ENCODE measurements at places on chromosomes 11 and 22. TPM values are rescaled to one million over a fixed set of nuclear protein-coding genes. Genes with fewer than 3 reads are reported as not detected.

The LDLRAD3 gene
- 15.0 TPM for total RNA-seq

DNA sequence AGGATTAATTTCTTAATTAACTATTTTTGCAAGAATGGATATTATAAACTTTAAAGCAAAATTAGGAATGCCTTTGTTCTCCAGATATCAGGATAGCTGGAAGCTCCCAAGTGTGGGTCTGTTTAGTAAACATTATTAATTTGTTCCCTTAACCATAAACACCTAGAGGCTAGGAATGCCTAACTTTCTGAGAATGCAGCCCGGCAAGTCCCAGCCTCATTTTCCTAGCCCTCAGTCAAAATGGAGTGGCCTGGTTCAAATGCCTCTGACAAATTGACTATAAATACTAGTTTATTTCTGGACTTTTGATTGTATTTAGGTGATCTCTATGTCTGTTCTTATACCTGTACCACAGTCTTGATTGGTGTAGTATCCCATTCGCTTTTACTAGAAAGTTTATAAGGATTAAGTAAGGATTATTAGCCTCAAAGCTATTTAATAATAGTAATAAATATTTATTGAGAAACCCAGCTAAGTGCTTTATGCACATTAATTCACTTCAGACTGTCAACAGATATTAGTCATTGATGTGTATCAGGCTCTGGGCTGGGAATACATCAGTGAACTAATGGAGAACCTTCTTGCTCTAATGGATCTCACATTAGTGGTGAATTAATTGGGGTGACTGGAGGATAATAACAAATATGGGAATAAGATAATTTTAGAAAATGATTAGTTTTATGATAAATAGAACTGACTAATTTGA lies 25.8 kb downstream of the PPME1 start:
- H3K27ac ChIP-seq, result no peak overlapping the region
- H3K4me1 ChIP-seq, result no peaks in the 10 kb centered on the region
- no peak for DNase-seq
- no peaks in the 10 kb centered on the region for H3K36me3 ChIP-seq
- H3K4me3 ChIP-seq, result no peak overlapping the region

GRCh38 chr11:35223371-35223796 lies 84.4 kb downstream of the CD44 start:
- no peaks in the 10 kb centered on the region for H3K27me3 ChIP-seq
- no peak overlapping the region for H3K4me3 ChIP-seq
- no peak for DNase-seq
- no peaks in the 10 kb centered on the region for H3K4me1 ChIP-seq

GRCh38 chr11:57800444-57801182 lies 39.0 kb downstream of the CTNND1 start:
- H3K4me1 ChIP-seq, result peaks cover 3% of the 10 kb centered on the region
- no peak overlapping the region for H3K27ac ChIP-seq
- H3K36me3 ChIP-seq, result no peaks in the 10 kb centered on the region
- no peaks in the 10 kb centered on the region for H3K27me3 ChIP-seq
- H3K4me3 ChIP-seq, result no peak overlapping the region

- H3K36me3 ChIP-seq, result no peaks in the 10 kb centered on the region
- no peaks in the 10 kb centered on the region for H3K27me3 ChIP-seq
- H3K4me1 ChIP-seq, result no peaks in the 10 kb centered on the region
- no peak for DNase-seq
- H3K4me3 ChIP-seq, result no peak overlapping the region
Observed at GRCh38 chr11:11247086-11247485, 106.0 kb downstream of the CSNK2A3 start.

GRCh38 chr11:13952221-13952620 lies 10.3 kb upstream of the SPON1 start:
- no peaks in the 10 kb centered on the region for H3K27me3 ChIP-seq
- H3K27ac ChIP-seq, result no peak overlapping the region
- H3K36me3 ChIP-seq, result no peaks in the 10 kb centered on the region
- no peak overlapping the region for H3K4me3 ChIP-seq
- H3K4me1 ChIP-seq, result no peaks in the 10 kb centered on the region

GRCh38 chr11:120174866-120175265 lies 36.0 kb upstream of the OAF start:
- no peaks in the 10 kb centered on the region for H3K27me3 ChIP-seq
- DNase-seq, result no peak
- no peak overlapping the region for H3K4me3 ChIP-seq
- H3K27ac ChIP-seq, result no peak overlapping the region

GRCh38 chr11:104118105-104118744 lies 45.7 kb downstream of the PDGFD start:
- H3K27me3 ChIP-seq, result no peaks in the 10 kb centered on the region
- no peaks in the 10 kb centered on the region for H3K36me3 ChIP-seq
- H3K4me3 ChIP-seq, result no peak overlapping the region

DNA sequence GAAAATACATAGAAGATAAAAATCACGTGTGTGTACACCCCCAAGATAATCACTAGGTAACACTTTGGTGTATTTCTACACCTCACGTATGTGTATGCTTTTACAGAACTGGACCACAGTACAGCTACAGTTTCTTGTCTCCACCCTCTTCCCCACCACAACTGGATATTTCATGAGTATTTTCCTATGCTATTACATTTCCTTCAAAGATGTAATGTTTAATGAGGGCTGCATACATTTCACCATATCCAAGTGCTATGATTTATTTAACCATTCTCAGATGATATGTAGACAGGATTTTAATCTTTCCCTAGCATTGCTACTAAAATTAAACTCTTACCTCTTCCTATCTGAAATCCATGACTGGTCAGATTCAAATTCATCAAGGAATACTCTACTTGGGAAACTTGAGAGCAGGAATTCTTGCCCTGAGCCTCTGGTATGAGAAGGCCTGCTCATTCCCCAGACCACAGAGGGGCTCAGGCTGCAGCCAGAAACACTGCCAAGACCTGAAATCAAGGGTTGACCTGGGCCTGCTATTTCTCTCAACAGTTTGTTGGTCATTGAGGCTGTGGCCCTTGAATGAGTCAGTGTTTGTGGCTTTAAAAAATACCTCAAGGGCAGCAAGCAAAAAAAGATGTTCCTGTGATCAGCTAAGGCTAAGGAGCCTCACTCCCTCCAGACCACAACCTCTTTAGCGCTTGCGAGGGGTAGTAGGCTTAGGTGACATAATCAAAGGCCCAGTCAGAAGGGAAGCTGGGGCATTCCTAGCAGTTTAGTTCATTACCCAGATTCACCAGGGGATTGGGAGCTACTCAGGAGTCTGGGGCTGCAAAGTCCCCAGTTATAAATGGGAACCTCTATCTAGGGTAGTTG lies 55.5 kb downstream of the ABTB2 start:
- no peak overlapping the region for H3K4me3 ChIP-seq
- no peaks in the 10 kb centered on the region for H3K4me1 ChIP-seq
- DNase-seq, result no peak
- H3K27me3 ChIP-seq, result no peaks in the 10 kb centered on the region

DNA sequence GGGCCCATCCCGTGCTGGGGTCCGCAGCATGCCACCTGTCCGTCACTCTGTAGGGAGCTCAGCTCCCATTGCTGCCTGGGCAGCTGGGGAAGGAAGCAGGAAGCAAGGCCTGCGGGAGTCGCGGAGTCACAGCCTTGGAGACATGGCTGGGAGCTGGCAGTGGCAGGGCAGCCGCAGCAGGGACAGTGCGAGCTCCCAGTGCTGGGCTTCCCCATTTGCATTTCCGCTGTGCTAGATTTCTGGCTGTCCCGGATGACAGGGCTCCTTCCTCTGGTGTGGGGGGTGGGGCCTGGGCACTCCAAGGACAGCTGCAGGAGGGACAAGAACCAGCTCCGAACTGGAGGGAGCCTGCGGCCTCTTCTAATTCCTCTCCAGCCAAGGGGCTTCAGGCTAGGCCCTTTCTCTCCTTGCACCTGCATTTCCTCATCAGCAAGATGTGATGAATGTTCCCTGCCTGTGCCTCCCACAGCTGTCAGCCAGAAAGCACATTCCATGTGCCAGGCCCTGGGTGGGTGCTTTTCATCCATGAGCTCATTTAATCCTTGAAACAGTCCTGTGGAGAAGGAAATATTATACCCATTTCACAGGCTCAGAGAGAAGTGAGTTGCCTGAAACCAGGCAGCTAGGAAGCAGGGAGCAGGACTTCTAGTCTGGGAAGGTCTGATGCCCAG lies 48.0 kb downstream of the MYO7A start:
- H3K27ac ChIP-seq, result no peak overlapping the region
- H3K27me3 ChIP-seq, result no peaks in the 10 kb centered on the region
- H3K36me3 ChIP-seq, result no peaks in the 10 kb centered on the region
- H3K4me1 ChIP-seq, result peaks cover 7% of the 10 kb centered on the region

GRCh38 chr22:20750461-20751184 lies 23.3 kb upstream of the SERPIND1 start:
- DNase-seq, result peak; percentile 37
- no peak overlapping the region for H3K27ac ChIP-seq
- no peaks in the 10 kb centered on the region for H3K4me1 ChIP-seq

GRCh38 chr22:48370508-48371325 lies 1457.0 kb downstream of the BRD1 start:
- no peaks in the 10 kb centered on the region for H3K36me3 ChIP-seq
- no peak overlapping the region for H3K27ac ChIP-seq
- H3K4me1 ChIP-seq, result peaks cover 10% of the 10 kb centered on the region
- DNase-seq, result no peak
- H3K27me3 ChIP-seq, result no peaks in the 10 kb centered on the region

GRCh38 chr11:60935676-60936442 lies 11.6 kb downstream of the TMEM132A start:
- H3K36me3 ChIP-seq, result no peaks in the 10 kb centered on the region
- peak; percentile 19 for DNase-seq
- no peaks in the 10 kb centered on the region for H3K27me3 ChIP-seq
- H3K4me1 ChIP-seq, result no peaks in the 10 kb centered on the region

DNA sequence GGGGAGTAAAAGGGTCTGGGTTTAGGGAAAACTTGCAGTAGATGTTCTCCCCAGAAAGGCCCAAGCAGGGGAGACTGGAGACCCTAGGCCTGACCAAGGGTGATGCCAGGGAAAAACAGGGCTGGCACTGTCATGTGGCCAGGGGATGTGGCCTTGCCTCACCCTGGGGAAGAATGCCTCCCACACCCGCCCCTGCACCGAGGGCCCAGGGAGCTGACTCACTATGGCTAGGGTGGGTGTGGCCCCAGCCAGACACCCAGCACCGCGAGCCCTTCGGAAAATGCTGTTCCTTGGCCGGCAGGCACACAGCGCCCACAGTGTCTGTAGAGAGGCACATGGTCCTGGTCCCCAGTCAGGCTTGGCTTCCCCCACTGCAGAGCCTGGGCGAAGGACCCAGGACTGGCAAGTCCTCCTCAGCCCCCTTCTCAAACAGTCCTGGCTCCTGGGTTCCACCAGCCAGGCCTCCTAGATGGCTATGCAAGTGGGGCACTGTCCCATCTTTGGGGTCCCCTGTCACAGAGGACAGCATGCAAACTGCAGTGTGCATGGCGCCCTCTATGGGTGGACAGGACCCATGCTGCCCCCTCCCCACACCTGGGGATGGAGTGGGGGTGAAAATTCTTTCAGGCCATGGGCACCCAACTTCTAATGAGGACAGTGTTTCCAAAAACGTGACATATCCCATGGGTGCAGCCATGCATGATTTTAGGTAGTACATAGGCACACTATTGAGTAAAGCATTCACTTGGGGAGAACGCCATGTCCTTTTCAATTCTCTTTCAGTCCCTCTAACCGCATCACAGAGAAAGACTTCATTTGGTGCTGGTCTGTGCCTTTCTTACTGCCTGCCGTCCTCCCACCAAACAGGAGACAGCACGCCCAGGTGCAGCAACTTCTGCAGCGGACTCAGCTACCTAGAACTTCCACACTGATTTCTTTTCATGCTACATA lies 15.2 kb downstream of the TMPRSS5 start:
- no peaks in the 10 kb centered on the region for H3K4me1 ChIP-seq
- no peak for DNase-seq
- no peaks in the 10 kb centered on the region for H3K27me3 ChIP-seq
- H3K36me3 ChIP-seq, result no peaks in the 10 kb centered on the region
- H3K4me3 ChIP-seq, result no peak overlapping the region

DNA sequence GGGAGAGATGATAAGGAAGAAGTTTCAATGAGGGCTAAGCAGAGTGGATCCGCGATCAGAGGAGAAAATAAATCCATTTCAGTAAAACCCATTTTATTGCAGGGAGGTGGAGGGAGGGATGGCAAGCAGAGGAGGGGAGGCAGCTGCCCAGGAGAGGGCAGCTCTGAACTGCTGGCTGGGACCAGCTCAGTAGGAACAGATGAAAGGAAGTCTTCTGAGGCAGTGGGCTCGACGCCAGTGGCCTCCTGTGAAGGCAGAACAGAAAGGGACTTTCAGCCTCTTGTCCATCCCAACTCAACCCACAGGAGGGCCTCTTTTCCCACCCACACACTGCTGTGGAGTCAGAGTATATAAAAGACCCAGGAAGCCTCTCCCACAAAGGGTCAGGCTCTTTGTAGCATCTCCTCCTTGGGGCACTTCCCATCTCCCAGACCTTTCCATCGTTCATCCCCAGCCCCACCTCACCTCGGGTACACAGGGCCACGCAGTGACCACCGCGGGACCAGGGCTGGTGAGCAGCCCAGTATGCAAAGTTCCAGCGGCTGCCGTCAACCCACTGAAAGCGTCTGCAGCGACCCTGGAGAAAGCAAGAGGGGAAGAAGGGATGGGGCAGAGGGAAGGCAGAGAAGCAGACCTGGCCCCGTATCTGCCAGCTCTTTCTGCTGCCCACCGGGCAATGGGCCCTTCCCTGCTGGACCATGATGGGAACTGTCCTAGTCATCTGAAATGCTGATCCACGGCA lies 3.0 kb downstream of the PRG2 start:
- H3K4me1 ChIP-seq, result no peaks in the 10 kb centered on the region
- H3K4me3 ChIP-seq, result no peak overlapping the region
- H3K27ac ChIP-seq, result no peak overlapping the region
- no peaks in the 10 kb centered on the region for H3K36me3 ChIP-seq
- no peaks in the 10 kb centered on the region for H3K27me3 ChIP-seq

GRCh38 chr11:130787973-130788570 lies 128.2 kb downstream of the SNX19 start:
- DNase-seq, result no peak
- no peaks in the 10 kb centered on the region for H3K27me3 ChIP-seq
- H3K27ac ChIP-seq, result no peak overlapping the region
- H3K4me1 ChIP-seq, result peaks cover 2% of the 10 kb centered on the region

DNA sequence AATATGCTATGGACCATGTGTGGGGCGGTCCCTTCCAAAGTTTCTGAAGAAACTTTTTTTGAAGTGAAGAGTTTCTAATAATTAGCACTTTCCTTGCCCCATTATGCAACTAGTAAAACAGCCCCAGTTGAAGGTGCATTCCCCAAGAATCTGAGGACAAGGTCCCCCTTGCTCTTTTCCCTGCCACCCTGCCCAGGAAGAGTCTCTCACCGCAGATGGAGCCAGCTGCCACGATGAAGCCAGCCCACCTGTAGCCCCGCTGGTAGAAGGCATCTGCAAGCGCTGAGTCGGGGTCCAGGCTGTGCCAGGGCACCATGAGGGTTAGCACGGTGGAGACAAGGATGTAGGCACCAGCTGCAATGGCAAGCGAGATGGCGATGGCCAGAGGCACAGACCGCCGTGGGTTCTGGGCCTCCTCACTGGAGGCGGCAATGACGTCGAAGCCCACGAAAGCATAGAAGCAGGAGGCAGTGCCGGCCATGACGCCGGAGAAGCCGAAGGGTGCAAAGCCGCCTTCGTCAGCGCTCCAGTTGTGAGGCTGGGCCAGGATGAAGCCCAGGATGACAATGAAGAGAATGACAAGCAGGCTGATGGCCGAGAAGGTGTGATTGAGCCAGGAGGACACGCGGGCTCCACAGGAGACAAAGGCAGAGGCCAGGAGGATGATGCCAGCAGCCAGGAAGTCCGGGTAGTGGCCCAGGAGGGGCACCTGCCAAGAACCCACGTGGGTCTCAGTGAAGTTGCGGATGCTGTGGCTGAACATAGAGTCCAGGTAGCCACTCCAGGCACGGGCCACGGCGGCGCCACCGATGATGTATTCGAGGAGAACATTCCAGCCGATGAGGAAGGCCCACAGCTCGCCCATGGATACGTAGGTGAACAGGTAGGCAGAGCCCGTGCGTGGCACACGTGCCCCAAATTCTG lies 1.5 kb downstream of the SLC7A4 start:
- no peaks in the 10 kb centered on the region for H3K27me3 ChIP-seq
- peaks cover 10% of the 10 kb centered on the region for H3K4me1 ChIP-seq
- no peak overlapping the region for H3K4me3 ChIP-seq
